GM12878 (cell line): ENCODE measurements at places on chromosomes 5 and 9.

GRCh38 chr9:27089706-27090105 is 19.3 kb upstream of the TEK start:
- DNase-seq, result no peak

DNA sequence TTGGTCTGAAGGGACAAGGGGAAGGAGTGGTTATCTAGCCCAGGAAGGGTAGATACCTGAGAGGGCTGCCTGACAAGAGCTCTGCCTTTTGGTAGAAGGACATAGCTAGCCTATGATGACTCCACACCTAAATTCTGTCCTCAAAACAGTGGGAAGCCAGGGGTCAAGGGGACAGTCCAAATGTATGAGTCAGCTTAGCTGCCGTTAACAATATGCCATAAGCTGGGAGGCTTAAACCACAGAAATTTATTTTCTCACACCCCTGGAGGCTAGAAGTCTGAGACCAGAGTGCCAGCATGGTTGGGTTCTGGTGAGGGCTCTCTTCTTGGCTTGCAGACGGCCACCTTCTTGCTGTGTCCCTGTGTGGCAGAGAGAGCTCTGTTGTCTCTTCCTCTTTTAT is 306.4 kb downstream of the NTRK2 start:
- DNase-seq, result no peak

- no peak for DNase-seq
These were observed 674.6 kb upstream of the SEMA6A start for GRCh38 chr5:117249086-117249815.

DNA sequence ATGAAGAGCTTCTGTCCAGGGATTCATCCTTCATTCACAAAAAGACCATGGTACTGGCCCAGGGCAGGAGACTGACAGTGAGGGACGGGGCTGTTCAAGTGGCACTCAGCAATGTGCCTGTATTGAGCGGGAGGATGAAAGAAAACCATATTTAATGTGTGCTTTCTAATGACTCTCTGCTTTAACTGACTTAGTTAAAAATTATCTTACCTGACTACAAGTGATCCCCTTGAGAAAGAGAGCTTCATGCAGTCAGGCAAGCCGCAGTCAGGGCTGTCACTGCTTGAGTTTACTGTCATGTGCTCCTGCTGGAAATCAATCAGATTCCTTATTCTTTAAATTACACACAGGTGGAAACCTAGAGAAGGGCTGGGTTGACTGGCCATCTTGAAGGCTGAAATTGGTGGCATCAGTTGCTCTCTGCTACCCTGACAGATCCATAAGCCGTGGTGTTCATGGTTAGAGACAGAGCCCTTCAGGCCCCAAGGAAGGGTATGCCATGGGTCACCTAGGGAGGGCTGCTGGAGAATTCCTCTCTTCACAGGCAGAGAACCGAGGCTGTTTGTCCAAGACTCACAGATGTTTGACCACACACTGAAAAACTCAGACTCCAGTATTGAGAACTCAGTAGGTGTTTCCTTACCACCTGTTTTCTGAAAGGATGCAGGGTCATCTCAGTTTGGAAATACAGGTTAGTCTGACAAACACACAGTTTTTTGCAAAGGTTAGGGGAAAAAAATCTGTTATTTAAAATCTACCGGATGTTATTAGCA is 70.9 kb downstream of the TRIO start:
- DNase-seq, result no peak

DNA sequence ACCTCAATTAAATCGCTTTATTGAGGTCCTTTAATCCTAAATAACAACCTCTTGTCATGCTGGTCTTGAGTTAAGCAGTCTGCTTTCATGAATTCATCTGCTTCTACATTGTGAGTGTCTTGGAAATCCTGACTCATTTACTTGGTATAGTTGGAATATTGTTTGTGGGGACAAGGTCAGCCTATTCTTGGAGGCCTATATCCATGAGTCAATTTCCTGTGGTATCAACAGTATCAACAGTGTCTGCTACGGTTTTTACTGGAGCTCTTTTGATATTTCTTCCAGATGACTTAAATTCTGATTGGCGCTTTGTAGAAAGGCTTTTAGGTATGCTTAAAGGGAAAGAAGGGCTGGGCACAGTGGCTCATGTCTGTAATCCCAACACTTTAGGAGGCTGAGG is 71.2 kb upstream of the PARP8 start:
- DNase-seq, result no peak

DNA sequence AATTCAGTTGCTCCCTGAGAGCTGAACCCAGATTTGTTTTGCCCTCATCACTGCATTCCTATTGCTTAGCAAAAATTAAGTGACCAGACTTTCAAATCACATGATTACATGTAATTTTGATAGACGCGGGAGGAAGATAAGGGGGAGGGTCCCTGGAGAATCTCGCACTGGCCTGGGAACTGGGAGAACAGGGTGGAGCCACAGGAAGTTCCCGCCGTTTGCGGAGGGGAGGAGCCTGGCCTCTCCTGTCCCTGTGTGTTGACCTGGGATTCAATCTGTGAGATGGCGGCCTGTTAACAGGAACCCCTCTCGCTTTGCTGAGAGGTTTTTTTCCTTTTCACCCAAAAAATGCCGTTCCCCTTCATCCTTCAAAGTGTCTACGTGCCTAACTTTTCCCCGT is 142.9 kb upstream of the OR13F1 start:
- DNase-seq, result no peak

DNA sequence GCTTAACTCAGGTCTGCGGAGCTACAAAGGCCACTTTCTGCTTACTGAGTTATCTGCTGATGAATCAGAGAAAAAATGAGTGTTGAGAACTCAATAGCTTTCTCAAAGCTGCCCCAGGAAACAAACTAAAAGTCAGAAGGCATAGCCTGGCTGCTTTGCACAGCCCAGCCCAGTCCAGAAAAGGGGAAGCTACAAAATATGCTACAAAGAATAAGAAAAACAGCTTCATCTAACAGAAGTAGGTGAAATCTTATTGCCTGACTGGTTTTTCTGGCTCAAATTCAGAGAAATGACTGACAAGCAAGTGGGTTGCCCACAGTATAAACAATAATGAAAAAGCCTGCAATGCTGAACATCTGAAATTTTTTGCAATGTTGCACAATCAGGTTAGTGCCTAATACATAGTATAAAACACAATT is 156.2 kb downstream of the PPP2R2B start:
- DNase-seq, result no peak

DNA sequence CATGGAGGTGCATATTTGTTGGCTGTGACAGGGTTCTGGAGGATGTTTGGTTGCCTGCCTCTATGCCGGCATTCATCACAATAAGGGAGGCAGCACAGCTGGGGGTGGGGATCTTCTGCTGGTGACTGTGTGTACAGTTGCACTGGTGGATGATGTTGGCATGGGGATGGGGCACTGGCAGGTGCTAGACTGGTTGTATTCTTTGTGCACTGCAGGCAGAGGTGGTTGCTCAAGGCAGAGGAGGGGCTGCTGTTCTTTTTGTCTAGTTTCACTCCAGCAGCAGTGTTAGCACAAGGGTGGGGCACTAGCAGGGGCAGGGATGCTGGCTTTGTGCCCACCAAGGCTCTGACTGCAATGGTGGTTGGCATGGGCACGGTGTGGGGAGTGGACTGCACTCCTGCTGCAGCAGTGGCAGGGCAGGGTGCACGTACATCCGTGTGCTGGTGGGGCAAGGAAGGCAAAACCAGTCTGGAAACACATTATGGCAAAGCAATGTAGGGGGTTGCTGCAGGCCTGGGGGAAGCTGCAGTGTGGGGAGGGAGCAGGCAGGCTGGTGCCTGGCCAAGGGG is 69.3 kb downstream of the ISOC1 start:
- DNase-seq, result no peak

DNA sequence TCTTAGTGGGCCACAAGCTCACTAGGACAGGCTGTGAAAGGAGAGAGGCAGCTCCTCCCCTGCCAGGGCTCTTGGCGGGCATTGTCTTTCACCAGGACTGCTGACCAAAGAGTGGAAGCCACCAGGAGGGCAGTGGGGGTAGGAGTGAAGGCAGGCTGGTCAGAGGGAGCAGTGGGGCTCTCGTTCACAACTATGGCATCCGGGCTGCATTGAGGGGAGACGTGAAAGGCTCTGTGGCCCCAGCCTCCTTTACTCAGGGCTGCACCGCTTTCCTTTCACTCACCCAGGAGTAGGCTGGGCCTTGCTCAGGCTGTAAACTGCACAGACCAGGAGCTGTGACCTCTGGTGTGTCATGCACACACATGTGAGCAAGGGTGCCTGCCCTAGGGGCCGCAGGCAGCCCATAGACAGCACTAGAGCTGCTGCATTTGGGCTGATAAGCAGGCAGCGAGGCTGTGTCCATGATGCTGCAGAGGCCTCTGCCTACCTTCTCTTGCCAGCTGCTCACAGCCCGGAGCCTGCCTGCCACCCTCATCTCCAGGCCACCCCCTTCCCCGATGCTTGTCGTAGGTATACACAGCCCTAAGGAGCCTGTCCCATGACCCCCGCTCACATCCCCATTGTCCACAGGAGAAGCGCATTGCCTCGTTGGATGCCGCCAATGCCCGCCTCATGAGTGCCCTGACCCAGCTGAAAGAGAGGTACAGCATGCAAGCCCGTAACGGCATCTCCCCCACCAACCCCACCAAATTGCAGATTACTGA is 130.4 kb downstream of the DAB2IP start:
- no peak for DNase-seq

DNA sequence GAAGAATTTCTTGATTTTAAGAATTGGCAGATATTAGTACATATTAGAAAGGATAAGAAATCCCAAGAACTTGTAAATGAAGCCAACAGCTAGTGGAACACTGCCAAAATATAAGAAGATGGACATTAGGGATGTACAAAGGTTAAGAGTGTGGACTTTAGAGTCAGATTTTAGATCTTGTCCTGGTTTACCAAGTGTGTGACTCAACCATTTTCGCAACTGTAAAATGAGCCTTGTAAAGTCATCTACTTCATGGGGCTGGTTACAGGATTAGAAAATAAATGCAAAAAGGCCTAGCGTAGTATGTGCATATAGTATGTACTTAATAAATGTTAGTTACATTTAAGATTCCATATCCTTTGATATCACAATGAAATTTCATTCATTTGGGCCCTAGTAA is 260.0 kb downstream of the RAB3C start:
- no peak for DNase-seq

DNA sequence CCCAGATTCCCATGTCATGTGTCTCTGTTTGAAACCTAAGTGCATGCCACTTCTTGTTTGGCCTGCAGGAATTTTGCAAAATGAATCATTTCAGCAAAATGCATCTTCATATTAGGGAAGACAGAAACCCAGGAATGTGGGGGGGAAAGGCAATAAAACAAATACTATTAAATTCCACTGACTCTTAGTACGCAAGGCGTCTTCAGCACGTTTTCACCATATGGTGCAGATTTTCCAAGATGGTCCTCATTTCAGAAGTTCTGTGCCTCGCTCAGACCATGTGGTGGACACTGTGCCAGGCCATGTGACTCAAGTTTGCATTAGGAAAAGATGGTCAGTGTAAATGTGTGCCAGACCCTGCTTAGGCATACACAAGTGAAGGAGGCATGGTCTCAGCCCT is 184.0 kb downstream of the ACTL7B start:
- no peak for DNase-seq

DNA sequence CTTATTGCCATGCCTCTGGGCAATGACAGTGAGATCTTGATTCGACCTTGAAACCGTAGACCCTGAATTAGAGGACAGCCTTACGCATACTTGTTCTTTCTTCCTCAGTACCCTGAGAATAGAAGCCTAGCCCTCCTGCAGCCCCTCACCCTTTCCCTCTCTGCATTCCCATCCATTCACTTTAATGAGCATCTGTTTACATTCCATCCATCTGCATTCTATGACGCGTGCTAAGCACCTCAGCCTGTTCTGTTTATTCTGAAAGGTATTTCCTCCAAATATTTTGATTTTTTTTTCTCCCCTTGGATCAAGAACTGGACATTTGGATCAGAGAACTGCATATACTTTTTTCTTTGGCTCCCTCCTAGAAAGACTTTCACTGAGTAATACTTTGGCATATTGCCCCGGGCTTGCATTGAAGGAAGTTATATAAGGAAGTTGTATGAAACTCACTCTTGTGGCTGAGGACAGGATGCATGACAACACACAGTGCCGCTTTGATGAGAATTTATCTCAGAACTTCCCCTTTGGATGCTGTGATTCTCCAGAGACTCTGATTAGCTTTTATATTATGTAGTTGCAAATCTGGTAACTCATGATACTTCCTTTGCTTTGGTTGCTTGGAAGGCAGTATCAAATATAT is 15.7 kb downstream of the TMEM8B start:
- DNase-seq, result peak; percentile 64

DNA sequence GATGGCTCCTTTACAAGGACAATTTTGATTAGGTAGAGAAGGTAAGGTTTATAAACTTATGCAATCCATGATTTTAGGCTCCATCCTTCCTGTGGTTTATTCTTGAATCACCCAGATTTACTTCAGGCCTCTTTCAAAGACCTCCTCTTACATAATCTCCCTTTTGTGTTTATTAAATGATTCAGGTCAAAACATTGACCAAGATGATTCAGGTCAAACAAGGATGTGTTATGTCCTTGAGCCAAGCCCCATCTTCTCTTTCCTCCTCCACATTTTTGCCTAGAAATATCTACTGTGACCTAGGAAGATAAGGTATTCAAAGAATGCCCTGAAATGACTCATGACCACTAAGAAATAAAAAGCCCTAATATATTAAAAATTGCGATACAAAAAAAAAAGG is 31.8 kb upstream of the TLR4 start:
- DNase-seq, result no peak

- no peak for DNase-seq
These were observed 202.0 kb upstream of the KLF9 start for GRCh38 chr9:70616228-70616990.

DNA sequence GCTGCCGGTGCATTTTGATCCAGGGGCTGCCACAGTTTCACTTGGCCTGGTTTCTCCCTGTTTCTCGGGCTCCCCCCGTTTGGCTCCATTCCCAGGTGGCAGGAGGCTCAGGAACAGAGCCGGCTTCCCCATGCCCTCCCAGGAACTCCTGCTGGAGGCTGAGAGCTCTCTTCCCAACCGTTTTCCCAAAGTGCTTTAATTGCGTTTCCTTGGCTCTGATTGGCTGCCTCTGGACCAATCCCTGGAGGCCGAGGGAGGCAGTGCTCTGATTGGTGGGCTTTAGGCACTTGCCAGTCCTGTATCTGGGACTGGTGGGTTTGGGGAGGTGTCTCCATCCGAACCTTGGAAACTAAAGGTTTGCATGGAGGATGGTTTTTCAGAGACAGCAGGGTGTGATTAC is 4.9 kb downstream of the TSPAN17 start:
- DNase-seq, result no peak

DNA sequence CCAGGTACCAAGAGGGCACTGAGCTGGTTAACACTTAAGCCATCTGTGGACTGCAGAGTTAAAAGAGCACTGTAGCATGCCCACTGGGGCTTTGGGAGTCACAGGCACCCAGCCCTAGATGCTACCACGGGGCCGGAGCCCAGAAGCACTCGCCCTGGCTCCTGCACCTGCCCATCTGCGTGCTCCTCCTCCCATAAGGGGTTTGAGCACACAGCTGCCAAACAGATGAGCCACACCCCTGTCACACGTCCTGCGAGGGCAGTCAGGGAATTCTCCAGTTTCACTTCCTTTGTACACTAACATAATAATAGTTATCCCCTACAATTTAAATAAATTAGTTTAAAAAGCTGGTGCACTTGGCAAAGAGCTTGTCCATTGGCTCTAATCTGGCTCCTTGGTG is 4.5 kb upstream of the PCA3 start:
- no peak for DNase-seq
